NCI-H2081 (cell line): ENCODE measurements at places on chromosomes 5 and 9.

- no peak for DNase-seq
Observed at GRCh38 chr9:23160952-23161469, 665.0 kb downstream of the ELAVL2 start.

GRCh38 chr9:128828719-128829452 lies 708 bp downstream of the SPOUT1 start:
- DNase-seq: no peak

DNA sequence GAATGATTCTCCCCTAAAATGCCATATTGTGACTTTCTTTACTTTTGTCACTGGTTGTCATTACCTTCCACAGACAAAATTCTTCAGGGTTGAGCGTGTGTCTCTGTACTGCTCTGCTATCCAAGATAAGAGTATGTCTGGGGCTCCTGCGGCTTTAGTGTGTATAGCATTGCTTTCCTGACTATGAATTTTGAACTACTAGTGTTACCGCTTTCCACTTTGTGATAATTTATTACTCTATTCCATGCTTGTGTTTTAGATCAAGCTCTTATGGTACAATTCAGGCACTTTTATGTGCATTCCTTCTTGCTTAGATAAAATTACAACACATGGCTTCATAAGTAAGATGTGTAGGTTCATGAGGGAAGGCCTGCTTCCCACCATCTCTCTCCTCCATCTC lies 51.5 kb upstream of the MEF2C start:
- DNase-seq: no peak

- DNase-seq: no peak
Observed at GRCh38 chr9:6619909-6620308, 25.6 kb downstream of the GLDC start.

GRCh38 chr9:116207371-116208111 lies 54.0 kb downstream of the PAPPA start:
- no peak for DNase-seq

DNA sequence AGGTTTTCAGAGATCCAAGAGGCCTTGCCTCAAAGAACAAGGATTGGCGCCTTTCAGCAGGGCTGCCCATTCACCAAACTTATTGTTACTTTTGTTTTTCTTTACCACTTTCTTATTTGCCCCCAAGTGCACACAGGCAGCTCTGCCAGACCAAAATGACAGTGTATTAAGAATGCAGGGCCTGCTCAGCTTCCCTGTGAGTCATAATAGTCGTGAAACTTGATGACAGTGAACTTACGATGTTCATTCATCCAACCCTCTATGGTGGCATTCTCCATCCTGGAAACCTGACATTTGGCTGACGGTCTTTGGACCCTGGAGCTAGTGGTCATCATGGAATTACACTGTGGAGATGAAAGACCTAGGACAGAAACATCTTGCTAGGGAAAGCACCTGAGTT lies 44.3 kb downstream of the UBE2QL1 start:
- no peak for DNase-seq

DNA sequence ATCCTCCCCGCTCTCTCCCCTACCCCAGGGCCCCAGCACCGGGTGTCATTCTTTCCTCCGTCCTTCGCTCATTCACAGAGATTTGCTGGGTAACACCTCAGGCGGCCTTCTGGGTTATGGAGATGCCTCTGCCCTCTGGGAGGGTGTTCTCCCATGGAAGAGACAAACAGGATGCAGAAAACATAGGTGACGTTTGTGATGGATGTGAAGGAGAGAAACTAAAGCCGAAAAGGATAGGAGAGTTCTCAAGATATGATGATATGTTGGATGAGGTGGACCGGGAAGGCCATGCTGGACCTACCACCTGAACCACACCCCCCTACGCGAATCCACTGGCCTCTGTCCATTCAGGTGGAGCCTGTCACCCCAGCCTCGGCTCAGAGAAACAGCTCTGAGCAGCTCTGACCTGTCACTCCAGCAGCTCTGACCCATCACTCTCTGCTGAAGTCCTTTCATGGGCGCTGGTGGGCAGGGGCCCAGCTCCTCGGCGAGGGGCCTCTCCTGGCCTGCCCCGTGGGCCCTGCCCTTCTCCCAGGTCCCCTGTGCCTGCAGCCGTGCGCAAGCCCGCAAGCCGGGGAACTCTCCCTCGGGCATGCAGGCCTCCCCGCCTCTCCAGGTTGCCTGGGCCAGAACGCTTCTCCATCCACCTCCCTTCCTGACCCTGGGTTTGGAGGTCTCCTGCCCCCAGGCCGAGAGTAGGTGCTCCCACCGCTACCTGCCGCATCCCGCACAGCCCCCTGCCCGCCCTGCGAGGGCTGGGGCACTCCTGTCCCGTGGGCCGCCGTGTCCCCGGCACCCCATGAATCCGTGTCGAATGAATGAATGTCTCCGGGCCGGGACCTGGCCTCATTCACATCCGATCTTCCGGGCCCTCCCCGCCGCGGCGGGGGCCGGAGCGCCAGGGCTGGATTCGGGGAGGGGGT lies 717 bp upstream of the NCS1 start:
- DNase-seq: no peak

GRCh38 chr9:10867194-10867593 lies 254.4 kb upstream of the PTPRD start:
- no peak for DNase-seq

DNA sequence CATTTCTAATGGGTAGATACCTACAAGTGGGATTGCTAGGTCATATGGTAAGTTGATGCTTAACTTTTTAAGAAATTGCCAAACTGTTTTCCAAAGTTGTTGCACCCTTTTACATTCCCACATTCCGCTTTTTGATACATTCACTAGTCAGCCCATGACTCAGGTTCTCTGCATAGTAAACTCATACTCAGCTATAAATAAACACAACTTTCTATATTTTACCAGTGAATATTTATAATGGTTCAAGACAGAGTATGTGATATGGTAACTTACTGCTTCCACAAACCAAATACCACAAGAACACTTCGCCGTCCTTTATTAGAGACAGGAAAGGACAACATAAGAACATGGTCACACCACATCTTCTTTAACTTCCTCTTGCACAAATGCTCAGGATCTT lies 54.0 kb downstream of the PLPP1 start:
- DNase-seq: no peak

DNA sequence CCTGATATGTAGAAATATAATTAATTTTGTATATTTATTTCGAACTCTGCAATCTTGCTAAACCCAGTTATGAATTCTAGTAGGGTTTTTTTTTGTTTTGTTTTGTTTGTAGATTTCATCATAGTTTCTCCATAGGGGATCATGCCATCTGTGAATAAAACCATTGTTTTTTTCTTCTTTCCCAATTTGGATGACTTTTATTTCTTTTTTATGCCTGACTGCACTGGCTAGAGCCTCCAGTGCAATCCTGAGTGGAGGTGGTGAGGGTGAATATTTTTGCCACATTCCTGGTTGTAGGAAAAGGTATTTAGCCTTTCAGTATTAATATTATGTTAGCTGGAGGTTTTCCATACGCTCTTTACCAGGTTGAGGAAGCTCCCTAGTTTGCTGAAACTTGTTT lies 70.0 kb upstream of the GFPT2 start:
- no peak for DNase-seq

- no peak for DNase-seq
Observed at GRCh38 chr9:137302449-137303150, 529 bp upstream of the NRARP start.

DNA sequence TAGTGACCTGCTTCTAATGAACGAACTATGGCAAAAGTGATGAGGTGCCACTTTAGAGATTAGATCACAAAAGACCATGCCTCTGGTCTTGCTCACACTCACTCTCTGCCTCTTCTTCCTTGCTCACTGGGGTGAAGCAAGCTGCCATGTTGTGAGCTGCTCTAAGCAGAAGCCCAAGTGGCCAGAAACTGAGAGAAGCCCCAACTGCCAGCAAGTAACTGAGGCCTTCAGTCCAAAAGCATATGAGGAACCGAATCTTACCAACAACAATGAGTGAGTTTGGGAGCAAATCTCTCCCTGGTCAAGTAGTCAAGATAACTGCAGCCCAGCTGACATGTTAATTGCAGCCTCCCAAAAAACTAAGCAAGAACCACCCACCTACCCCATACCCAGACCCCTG lies 126.0 kb upstream of the ACO1 start:
- no peak for DNase-seq

DNA sequence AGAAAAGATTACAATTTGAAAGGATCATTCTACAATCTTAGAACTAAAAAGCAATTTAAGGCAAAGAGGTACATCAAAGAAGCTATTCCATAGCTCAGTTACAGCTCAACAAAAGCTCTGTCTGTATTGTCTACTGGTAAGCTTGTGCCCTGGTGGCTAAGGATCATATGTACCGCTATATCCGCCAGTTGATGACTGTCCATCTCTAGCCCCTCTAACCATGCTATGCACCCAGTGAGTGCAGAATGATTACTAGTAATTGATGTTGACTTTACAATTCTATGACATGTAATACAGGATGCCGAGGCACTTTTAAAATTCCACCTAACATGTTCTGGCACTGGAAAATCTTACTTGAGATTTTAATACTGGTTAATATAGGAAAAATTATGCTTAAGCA lies 13.1 kb downstream of the LOX start:
- DNase-seq: no peak

- DNase-seq: no peak
Observed at GRCh38 chr5:40716590-40716989, 36.9 kb downstream of the PTGER4 start.

GRCh38 chr5:180808461-180809000 lies 5.9 kb upstream of the MGAT1 start:
- DNase-seq: no peak

DNA sequence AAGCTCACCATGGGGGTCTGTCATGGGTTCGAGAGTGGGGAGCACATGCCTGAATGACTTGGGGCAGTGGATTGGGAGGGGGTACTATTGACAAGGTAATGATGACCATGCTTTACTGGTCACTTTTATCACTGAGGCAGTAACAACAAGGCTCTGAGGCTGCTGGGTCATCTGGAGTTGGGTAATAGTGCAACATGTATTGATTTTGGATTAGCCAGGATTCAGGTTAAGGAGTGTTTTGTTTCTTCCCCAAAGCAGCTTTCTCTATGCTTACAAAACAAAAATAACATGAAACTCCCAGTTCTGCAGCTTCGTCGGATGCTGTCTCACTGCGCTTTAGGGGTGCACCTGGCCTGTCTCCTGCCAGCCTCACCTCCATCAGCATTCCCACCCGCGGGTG lies 155.3 kb downstream of the GADD45G start:
- no peak for DNase-seq

- DNase-seq: no peak
Observed at GRCh38 chr9:16099732-16100536, 547.1 kb downstream of the CCDC171 start.

- DNase-seq: no peak
Observed at GRCh38 chr9:23739753-23740152, 86.3 kb downstream of the ELAVL2 start.

GRCh38 chr5:140399979-140400729 lies 1.5 kb upstream of the ANKHD1 start:
- no peak for DNase-seq

DNA sequence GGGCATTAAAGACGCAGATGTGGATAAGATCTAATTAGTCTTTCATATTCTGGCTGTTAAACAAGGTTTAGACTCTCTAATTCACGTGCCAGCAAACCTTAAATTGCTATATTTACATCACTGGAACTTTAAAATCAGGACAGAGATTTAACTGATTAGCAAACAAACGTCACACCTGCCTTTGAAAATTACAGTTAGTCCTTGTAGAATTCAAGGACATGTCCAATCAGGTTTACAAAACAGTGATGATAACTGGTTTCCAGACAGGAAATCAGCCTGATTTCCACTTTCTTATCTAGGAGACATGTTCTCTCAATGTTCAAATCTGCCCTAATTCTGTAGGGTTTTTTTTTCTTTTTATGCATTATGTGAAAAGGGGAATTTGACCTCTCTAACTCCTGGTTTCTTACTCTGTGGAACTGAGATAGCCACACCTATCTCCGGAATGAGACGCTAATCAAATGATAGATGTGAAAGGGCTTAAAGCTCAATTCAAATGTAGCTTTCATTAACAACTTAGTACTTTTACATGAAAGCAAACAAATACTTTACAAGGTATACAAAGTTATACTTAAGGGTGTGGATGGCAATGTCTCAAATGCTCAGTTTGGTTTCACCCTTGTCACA lies 26.5 kb downstream of the SPINK5 start:
- DNase-seq: no peak

GRCh38 chr9:122186301-122186700 lies 26.6 kb downstream of the MORN5 start:
- no peak for DNase-seq
